ENCODE measurements at places on chromosomes 11 and 22.

DNA sequence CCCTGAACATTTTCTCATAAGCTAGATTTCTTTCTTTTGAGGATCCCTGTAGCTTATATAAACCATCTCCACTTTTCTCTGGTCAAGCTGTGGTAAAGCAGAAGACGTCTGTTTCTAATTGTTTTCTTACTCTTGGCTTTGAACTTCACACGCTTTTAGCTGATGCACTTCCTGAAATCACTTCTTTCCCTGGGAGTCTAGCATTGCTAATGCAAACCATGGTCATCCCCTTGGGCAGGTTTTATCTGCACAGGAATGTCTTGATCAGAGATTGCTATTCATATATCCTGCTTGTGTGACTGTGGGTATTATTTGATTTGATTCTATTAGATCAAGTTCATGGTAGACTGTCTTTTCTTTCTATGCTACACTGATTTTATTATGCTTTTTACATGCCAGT is 199.2 kb upstream of the POU2AF2 start:
- DNase-seq = no peak

DNA sequence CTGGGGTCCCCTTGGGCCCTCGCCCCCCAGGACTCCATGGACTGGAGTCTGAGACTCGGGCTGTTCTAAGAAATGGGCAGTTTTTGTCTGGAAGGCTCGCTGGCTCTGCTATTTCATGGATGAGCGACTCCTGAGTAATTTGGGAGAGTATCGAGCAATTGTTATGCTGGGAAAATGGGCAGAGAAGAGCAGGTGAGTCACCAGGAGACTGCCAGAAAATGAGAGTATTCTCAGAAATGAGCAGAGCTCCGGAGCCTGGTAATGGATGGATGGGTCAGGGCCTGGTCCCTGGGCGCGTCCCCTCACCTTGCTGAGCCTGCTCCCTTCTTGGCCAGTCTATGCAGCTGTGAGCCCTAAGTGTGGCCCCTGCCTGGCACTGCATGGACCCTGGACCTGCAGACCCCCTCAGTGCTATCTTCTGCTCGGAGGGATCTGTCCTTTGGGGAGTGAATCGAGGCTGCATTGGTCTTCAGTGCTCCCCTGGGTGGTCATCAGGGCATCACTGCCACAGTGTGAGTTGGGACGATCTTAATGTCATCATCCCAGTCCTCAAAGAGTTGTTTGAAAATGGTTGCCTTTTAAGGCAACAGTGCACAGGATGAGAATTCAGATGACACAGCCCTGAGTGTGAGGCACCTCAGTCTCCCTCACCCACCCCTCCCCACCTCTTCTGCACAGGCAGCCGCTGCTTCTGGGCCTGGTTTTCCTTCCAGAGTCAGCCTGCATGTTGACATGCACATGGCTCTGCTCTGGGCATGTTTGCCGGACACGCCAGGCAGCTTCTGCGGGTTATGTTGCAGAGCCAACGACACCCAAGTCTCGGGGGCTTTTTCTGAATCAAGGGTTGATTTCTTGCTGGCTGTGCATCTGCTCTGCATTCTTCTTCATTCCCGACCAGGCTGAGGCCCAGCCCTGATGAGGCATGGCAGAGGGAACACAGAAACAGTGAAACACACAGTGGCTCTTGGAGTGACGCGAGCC is 519.0 kb downstream of the TBC1D22A start:
- DNase-seq = no peak

DNA sequence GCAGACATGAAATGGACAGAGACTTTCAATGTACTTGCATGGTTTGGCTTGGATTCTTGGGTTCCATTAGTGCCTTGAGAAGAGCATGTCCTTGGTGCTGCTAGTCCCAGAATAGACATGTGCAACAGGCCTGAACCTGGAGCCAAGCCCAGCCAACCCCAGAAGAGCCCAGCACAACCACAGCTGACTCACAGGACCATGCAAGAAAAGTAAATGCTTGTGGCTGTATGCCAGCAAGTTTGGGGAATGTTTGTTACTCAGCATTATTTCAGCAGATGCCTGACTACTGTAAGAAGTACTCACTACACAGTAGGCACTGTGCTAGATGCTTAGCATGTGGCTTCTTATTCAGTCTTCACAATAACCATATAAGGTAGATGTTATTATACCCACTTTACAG is 39.2 kb upstream of the HMGXB4 start:
- DNase-seq = no peak

GRCh38 chr22:22161924-22162851 is 82.4 kb upstream of the VPREB1 start:
- DNase-seq = no peak

DNA sequence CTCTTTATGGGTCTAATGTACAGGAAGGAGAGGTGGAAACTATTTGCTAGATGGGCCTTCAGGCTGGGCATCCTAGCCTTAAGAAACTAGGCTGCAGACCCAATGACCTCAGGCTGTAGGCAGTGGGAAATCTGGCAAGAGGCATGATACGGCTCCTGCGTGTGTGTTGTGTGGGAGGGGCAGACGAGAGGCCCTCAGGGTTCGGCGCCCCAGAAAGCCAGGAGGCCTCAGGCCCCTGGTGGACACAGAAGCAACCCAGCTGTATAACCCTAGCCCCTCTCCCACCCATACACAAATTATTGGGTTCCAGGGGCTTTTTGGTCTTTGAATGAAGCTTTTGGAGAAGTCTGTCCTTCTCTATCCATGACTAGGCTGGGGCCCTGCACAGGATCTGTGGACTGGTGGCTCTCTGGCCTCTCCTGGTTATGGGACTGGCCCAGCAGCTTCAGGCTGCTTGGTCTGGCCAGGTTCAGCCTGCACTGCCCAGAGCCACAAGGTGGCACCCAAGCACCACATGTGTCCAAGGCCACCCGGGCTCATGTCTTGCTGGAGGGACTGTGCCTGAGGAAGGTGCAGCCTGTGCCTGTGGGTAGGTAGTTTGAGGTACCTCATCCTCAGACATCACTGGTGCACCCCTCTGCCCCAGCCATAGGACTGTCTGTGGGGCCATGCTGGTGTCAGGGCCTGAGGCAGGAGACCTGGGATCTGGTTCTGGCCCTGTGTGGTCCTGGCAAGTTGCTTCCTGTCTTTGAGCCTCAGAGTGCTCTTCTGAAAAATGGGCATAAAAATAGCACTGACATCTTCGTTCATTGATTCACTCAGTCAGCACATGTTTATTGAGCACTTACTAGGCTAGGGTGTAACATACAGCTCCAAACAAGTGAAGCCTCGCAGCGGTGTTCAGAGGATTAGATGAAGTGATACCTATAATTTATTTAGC is 87.5 kb downstream of the RRM1 start:
- DNase-seq = no peak

DNA sequence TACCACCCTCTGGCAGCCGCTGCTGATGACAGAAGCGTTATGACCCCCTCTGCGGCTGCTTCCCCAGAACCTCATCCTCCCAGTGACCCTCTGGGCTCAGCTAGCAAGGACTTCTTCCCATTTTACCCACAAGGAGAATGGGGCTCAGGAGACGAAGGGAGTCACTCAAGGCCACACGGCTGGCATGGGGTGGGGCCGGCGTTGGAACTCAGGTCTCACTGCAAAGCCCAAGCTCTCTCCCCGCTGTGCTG is 16.8 kb upstream of the SUN2 start:
- no peak for DNase-seq

GRCh38 chr11:128389461-128389976 is 197.8 kb downstream of the ETS1 start:
- no peak for DNase-seq

DNA sequence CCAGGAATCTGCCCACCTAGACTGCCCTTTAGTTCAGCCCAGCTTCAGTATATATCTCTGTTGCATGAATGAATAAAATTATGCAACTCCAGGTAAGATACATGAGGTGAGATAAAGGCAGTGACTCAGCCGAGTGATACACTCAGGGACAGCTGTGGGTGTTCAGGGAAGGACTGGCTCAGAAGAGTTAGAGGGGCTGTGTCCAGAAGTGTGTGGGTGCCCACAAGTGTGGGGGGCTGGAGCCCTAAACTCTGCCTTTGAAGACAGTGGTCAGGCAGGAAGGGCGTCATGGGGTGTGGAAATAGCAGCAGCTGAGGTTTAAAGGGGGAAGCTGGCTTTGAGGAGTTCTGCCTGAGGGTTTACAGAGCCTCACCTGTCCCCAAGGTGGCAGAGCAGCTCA is 8.3 kb downstream of the FTH1 start:
- no peak for DNase-seq

GRCh38 chr22:19571995-19572394 is 47.8 kb upstream of the CLDN5 start:
- DNase-seq = no peak

DNA sequence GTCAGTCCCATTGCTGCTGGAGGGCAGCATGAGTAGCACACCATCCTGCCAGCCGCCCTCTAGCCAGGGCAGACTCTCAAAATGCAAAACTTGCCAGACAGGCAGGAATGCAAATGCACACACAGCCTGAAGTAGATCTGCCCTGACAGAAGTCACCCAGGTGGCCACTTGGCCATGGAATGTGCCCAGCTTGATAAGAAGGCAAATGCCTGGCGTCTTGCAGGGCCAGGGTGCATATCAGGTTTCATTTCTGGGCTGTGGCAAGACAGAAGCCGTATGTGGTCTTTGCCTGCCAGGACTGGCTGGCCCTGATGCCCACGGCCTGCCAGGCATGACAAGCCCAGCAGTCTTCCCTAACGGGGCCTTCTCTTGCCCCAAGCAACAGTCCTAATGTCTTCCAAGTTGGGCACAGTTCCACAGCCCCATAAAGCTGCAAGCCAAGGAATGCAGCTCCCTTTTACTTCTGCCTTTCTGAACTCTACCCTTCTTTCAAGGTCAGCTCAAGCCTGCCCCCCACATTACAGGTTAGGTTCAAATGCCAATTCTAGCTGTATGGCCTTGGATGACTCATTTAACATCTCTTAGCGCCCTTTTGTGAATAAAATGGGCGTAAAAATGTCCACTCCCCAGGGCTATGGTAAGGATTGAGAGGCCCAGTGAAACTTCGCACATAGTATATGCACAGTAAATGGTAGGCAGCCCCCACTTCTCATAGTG is 29.7 kb downstream of the POU2AF3 start:
- DNase-seq = no peak

- DNase-seq = no peak
Measured at GRCh38 chr22:34475886-34476285, 555.6 kb upstream of the LARGE1 start.

GRCh38 chr11:79406376-79406775 is 34.5 kb downstream of the TENM4 start:
- no peak for DNase-seq

GRCh38 chr11:114166362-114166761 is 106.9 kb downstream of the ZBTB16 start:
- no peak for DNase-seq

- no peak for DNase-seq
Measured at GRCh38 chr11:123080015-123080414, 18.1 kb upstream of the HSPA8 start.

- no peak for DNase-seq
Measured at GRCh38 chr11:8740129-8740528, 57.5 kb downstream of the RPL27A start.

DNA sequence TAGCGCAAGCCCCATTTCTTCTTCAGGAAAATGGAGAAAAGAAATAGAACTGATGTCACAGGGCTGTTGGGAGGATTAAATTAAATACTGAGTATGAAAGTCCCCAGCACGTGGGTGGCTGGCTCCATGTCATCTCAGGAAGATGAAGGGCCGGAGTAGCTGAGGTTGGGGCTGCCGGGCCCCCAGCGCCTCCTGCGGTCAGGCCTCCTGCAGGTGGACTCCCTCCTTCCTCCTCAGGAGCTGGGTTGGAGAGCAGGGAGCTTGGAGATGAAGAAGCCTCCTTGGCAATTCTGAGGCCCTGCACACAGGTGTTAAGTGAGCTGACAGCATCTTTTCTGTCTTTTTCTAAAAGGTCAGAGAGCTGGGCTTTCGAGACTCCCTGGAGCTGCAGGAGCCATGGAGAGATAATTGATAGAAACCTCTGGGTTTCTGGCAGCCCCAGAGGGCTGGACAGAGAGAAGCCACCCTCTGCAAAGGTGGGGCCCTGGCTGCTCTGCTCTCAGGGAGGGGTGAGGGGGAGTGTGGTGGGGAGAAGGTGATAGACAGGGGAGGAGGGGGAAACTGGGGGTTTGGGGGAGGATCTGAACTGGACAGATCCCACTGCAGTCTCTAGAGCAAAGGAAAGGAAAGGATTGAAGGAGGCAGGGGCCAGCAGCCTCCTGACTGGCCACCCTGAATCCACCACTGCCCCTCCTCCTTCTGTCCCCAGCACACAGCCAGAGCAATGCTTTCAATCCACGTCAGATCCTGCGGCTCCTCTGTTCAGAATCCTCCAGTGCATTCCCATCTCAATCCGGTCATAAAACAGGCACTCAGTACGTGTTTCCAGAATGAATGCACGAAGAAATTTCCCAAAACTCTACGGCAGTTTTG is 210.8 kb downstream of the CEP164 start:
- no peak for DNase-seq

DNA sequence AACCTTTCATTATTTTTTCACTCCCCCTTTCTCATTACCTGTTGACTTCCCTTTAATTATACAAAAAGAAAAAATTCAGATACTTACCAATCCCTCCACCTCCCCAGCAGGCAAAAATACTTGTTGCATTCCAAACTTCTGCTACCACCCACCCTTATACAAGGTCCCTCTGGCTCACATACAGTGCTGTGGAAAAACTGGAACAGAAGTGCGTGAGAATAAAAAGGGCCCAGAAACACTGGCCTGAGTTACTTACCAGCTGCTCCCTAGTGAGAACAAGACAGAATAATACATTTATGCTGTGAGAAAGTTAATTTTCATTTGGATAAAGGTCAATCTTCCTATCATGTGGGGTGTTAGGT is 46.9 kb upstream of the RAPSN start:
- DNase-seq = no peak

GRCh38 chr11:119254239-119254638 is 48.1 kb downstream of the CBL start:
- DNase-seq = peak; percentile 4

DNA sequence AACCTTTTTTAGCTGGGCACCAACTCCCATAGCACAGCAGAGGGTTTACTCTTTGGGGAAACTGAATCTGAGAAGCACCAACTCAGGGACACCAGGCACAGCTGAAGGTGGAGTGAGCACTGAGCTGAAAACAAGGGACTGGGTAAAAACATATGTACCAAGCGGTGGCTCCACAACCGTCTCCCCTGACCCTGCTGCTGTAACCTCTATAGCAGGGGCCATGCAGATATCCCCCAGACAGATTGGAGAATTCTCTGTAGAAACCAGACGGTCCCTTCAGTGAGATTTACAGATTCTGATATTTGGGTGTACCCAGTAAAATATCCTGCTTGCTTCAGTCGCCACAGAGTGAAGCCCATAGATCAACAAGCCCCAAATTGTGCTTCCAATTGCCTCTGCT is 4.3 kb upstream of the SNX32 start:
- DNase-seq = no peak

GRCh38 chr11:58763120-58763490 is 31.4 kb upstream of the GLYAT start:
- no peak for DNase-seq
